Fibroblast of the aortic adventitia (primary cell): ENCODE measurements at places on chromosomes 1 and 21. TPM values are rescaled to one million over a fixed set of nuclear protein-coding genes. Genes with fewer than 3 reads are reported as not detected.

TEDDM1 gene
- total RNA-seq: not detected in 2 replicates

WDR64 gene
- not detected in 2 replicates for total RNA-seq

DNA sequence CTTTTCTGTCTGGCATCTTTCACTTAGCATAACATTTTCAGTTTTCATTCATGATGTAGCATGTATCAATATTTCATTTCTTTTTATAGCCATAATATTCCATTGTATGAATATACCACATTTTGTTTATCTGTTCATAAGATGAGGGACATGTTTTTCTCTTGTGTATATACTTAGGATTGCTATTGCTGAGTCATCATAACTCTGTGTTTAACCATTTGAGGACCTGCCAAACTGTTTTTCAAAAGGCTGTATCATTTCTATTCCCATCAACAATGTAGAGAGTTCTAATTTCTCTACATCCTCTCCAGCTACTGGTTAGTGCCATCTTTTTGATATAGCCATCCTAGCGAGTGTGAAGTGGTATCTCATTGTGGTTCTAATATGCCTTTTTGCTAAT lies 26.2 kb downstream of the MPZL1 start:
- DNase-seq: no peak

DNA sequence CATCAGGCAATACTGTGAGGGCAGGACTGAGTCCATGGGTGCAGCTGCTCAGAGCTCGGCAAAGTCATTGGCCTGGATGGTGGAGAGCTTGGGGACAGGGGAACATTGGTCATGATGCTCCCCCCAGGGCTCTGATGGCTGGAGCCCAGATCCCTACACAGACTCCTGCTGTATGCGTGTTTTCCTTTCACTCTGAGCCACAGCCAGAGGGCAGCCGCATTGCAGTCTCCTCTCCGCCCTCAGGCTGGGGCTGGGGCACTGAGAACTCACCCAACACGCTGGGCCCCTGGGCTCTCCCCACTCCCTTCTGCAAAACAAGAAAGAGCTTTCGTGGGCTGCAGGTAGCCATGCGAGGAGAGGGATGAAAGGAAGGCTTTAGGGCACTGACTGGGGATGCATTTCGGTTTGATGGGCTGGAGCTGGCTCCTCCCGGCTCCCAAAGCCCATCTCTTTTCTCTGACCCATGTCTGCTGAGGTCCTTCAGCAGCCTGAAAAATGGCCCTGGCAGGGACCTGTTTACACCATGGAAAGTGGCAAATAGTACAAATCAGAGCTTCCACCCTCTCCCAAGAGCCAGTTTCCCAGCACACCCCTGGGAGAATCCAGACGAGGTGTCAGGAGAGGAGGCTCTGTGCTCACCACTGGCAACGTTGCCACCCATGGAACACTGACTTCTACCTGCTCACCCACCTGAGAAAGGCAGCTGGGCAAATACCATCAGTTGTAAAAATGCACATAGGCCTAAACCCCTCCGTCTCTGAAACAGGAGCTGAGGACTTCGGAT lies 43.8 kb downstream of the CAPN2 start:
- DNase-seq: no peak

DNA sequence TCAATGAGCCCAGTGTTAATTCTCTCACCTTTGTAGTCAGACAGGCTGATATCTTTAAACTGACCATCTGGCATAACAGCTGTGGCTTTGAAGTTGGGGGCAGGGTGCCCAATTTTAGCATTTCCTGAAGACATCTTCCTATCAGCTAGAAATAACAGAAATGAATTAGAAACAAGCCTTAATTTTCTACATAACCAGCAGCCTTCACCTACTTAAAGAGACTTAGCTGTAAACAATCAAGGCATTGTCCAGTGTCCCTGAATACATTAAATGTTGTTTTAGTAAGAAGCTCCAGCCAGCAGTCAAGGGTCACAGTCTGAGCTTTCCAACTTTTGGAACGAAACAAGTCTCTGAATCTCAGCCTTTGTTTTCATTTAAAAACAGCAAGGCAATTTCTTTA lies 2.8 kb downstream of the PRDX1 start:
- no peak for DNase-seq

DNA sequence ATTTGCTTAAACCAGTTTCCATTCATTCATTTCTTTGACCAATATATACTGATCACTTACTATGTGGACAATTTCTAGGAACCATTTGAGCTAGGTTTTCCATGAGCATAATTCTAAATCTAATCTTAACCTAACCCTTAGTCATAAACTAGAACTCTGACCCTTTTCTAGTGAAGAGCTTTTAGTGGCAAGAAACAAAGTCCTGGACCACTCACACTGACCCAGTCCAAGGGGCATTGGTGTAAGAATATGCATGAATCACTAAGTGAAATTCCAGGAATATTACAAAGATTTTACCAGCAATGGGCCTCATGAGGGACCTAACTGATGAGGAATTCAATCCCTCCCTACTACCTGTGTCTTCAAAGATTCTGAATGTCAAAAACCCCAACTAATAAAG lies 40.6 kb upstream of the SLC2A1 start:
- peak; percentile 29 for DNase-seq
